ENCODE measurements at places on chromosomes 2 and 18. TPM values are rescaled to one million over a fixed set of nuclear protein-coding genes. Genes with fewer than 3 reads are reported as not detected.

The PIEZO2 gene
- 11.1 TPM for total RNA-seq

The CACNB4 gene
- total RNA-seq, result 0.20 TPM

DNA sequence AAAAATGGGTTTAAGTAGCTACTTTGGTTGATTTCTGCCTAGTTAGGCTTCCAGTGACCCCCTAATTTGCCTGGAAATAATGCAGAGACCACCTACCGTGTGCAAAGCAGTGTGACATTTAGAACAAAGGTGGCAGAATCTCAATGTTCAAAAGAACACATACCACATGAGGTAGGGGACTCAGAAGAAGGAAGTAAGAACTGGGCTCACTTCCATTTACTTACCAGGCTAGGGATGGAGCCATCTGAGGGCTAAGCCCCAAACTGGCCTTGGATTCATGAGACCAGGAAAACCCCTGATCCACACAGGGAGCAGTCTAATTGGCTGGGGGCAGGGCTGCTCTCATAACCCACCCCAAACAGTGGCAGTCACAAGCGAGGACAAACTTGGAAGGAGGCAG, 190.7 kb downstream of the NCKAP5 start:
- no peak overlapping the region for H3K4me3 ChIP-seq
- no peaks in the 10 kb centered on the region for H3K36me3 ChIP-seq
- no peak overlapping the region for H3K27ac ChIP-seq
- H3K4me1 ChIP-seq, result no peaks in the 10 kb centered on the region
- H3K27me3 ChIP-seq, result no peaks in the 10 kb centered on the region

GRCh38 chr2:57597940-57598339, 448.7 kb upstream of the VRK2 start:
- no peak overlapping the region for H3K4me3 ChIP-seq
- no peak for DNase-seq
- no peaks in the 10 kb centered on the region for H3K27me3 ChIP-seq
- no peak overlapping the region for H3K27ac ChIP-seq

The HOXD9 gene
- not detected for total RNA-seq

The FEV gene
- total RNA-seq, result not detected

The AKAIN1 gene
- not detected for total RNA-seq

GRCh38 chr2:132404056-132404455, 12.5 kb upstream of the GPR39 start:
- H3K36me3 ChIP-seq, result no peaks in the 10 kb centered on the region
- H3K27ac ChIP-seq, result no peak overlapping the region
- H3K27me3 ChIP-seq, result no peaks in the 10 kb centered on the region
- H3K4me3 ChIP-seq, result no peak overlapping the region
- H3K4me1 ChIP-seq, result no peaks in the 10 kb centered on the region

DNA sequence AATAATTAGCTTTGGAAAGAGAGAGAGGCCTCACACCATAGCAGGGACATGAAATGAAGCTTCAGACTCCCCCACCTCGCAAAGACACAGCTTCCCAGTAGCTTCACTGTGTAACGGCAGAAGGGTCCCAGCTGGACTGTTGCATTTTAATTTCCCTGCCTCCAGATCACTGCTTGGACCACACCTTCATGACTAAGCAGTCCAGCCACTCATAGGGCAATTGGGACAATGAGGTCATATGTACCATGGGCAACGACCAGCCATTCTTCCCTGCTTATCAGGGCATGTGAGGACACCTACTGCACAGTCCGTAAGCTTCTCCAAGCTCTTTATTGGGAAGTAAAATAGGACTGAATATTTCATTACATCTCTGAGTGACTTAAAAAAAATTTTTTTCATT, 183.0 kb downstream of the MREG start:
- H3K4me3 ChIP-seq, result no peak overlapping the region
- no peaks in the 10 kb centered on the region for H3K4me1 ChIP-seq

All from right lobe of liver (tissue), 6 donors.